ENCODE measurements at places on chromosomes 4 and X.
A peak's percentile ranks its signal among the peaks of the same experiment; 100 is the strongest.

- no peak for DNase-seq
These were observed 80.5 kb upstream of the PPARGC1A start for GRCh38 chr4:23970201-23970850.

DNA sequence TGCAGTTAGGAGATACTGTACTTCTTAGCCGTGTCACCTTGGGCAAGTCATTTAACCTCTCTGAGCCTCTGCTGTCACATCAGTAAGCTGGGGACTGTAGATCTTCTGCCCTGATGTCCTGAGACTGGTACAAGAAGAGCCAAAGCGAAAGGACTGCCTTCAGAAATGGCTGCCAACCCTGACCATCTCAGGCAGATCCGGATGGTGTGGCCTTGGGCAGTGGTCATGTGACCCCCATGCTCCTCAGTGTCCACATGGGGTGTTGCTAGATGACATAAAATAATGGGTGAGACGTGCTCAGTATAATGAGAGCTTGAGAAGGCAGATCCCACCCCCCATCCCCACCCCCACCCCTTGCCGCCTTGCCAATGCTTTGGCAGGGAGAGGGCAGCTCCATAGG is 60.4 kb upstream of the MTM1 start:
- no peak for DNase-seq

DNA sequence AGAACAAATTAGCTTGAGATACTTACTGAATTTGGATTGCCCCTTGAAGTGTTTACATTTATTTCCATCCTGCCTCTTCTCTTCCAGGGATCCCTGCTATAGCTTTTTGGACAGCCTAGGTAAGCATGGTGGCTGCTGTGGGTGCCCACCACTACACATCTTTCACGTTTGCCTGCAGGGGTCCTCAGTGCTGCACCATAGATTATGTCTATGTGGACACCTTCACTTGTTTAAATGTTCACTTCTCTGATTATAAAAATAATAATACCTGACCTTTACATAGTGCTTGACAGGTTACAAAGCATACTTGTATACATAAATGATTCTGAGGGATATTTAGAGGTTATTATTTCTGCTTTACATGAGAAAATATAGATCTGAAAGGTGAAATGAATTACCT is 67.9 kb upstream of the SLC4A4 start:
- DNase-seq, result no peak

DNA sequence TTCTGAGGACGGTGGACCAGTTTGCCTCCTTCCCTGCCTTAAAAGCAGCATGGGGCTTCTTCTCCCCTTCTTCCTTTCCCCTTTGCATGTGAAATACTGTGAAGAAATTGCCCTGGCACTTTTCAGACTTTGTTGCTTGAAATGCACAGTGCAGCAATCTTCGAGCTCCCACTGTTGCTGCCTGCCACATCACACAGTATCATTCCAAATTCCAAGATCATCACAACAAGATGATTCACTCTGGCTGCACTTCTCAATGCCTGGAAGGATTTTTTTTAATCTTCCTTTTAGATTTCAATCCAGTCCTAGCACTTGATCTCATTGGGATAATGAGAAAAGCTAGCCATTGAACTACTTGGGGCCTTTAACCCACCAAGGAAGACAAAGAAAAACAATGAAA is 255.3 kb downstream of the RAPGEF2 start:
- no peak for DNase-seq

- DNase-seq, result no peak
These were observed 42.5 kb upstream of the MAP3K15 start for GRCh38 chrX:19557822-19558221.

GRCh38 chr4:176569301-176569700 is 223.4 kb downstream of the VEGFC start:
- DNase-seq, result no peak

DNA sequence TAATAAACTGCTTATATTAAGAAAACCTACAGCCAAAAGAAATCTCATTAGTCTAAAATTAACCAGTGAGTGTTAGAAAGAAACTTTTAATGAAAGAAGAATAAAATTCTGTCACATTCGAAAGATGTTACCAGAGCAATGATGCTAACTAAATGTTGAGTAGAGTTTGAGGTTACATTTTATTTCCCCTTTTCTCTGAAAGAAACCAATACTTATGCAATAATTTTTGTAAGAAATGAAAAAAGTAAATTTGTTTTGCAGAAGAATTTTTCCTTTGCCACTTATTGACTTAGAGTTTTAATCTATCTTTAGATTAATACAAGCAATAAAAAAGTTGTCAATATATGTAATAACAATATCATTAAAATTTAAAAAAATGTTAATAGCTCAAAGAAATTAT is 574.0 kb upstream of the GALNTL6 start:
- no peak for DNase-seq

DNA sequence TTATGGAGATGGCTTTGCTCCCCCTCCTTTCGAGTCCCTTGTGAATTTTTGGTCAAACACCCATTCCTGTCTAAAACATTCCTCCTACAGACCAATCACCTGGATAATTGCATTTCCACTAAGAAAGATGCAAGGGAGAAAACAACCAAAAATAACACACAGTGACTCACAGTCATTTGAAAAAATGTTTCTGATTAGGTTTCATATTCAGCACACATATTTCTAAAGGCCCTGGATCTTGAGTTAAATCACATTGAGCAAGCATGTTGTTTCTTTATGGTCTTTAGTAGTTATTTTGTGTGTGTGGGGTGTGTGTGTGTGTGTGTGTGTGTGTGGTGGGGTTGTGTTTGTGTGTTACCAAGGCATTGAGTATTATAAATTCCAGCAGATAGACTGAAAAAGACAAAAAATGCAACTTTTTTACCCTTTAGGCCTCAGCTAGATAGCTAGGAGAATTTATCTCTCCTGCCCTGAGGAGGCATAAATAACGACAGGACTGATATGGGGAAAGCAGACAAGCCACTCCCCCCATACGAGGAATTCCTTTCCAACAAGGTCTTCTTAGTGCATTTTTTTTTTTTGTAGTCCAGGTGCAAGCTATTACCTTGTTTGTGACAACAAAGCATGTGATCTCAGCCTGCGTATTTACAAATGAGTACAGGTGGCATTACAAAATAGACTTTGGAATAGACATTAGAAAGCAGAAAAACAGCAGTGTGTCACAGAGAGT is 265.4 kb upstream of the ADGRL3 start:
- DNase-seq, result no peak

- DNase-seq, result no peak
These were observed 303.5 kb upstream of the HS3ST1 start for GRCh38 chr4:11732155-11732554.

DNA sequence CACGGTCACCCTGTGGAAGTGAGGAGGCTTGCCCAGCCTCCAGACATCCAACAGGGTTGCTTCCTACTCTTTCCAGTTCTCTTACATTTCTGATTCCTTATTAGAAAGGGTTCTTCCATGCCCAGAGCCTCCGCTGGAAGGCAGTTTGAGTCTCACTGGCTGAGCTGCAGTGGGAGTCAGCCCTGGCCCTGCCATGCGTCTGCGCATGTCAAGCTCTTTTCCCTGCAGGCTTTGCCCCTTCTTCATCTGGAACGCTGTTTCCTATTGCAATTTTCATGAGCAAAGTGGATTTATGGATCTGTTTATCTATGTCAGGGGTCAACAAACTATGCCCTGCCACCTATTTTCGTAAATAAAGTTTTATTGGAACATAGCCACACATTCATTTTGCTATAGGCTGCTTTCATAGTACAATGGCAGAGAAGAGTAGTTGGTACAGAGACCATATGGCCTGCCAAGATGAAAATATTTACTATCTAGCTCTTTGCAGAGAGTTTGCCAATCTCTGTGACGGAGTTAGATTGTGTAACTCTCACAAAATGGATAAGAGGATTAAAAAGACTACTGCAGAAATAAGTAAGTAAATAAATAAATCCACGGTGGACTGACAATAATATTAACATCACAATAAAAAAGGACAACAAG is 3.9 kb upstream of the CHRNA9 start:
- DNase-seq, result no peak

GRCh38 chr4:120293341-120293740 is 226.7 kb upstream of the MAD2L1 start:
- no peak for DNase-seq

DNA sequence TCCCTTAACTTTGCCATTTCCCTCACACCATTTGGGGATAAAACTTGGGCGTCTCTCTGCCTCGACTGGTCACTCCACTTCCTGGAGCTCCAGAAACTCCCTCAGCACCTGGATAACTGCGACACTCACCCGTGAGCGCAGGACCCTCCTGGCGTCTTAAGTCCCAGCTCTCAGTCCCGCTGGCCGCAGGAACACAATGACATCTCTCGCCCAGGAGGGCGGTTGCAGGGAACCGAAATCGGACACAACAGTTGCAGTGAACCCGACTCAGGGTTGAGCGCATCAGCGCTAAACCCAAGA is 370.9 kb upstream of the SMIM31 start:
- no peak for DNase-seq

- no peak for DNase-seq
These were observed 27.1 kb downstream of the PAK3 start for GRCh38 chrX:111123125-111123524.

- no peak for DNase-seq
These were observed 10.6 kb downstream of the OTC start for GRCh38 chrX:38363046-38363445.

DNA sequence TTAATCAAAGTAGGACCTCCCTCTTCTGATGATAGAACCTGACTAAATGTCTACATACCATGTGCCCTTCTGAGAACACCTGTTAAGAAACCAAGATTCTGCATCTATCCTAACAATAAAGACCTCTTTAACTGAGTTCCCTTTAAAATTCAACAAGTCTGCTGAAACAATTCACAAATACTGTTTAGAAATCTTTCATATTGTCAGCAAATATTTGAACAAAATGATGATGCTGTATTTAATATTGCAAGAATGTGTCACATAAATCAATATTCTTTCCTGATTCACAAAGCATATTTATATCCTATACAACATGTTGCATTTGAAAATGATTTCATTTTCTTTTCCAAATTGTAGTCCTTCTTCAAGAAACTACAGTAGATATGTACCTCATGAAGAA is 59.6 kb upstream of the BMPR1B start:
- DNase-seq, result no peak

- peak; percentile 38 for DNase-seq
These were observed 35.7 kb upstream of the TBC1D14 start for GRCh38 chr4:6873792-6874461.

DNA sequence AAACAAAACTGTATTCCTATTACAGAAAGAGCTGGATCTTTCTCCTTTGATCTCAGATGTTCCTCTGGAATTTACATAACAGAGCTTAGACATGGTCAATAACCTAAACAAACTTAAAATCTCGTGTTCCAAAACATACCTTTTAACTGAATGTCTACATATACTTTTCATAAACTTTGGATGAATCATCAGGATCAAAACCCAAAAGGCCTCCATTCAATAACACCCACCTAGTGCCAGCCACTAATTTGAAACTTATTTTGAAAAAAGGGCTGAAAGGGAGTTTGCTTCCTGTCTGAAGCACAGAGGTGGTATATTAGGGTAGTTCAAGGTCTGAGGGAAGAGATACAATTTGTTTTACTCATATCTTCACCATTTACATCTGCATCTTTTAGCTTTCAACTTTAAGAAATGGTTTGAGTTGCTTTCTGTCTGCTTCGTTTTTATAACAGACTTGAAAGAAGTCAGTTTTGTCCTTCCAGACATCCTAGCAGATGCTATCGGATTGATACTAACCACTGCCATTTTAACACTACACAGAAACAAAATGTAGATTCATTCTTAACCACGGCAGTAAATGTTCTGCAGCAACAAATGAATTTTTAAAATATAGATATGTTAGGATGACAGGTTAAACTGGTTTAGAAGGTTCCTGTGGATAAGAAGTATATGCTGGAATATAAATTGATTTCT is 242.8 kb upstream of the DKK2 start:
- DNase-seq, result no peak

DNA sequence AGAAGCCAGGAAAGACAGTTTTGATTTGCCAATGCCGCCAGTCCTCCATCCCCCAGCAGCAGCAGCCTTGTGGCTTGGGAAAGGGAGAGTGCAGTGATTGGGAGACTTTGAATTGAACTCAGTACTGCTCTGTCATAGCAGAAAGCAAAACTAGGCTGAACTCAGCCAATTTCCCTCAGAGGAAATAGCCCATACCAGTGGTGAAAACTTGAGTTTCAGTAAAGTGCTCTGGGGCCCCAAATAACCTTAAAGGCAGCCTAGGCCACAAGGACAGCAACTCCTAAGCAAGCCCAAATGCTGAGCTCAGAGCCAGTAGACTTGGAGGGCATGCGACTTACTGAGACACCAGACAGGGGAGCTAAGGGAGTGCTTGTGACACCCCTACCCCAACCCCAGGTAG is 2.0 kb upstream of the PROM1 start:
- no peak for DNase-seq

DNA sequence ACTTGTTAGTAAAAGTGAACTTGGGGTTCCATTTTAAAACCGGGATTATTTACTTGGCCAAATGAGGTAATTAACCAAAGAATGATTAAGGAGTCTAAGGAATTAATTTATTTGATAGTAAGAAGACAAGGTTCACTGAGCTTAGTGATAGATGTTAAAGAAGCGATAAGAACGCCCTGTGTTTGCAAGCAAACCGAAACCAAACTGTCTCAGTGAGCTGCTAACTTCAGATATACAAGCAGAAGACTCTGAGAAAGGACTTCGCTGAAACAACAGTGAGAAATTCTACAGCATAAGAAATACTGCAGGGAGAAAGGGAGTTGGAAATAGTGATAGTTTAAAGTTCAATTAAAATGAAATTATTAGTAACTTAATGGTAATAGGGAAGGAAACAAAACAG is 37.6 kb upstream of the SHISA3 start:
- DNase-seq, result no peak

GRCh38 chrX:22059775-22060174 is 27.6 kb downstream of the PHEX start:
- DNase-seq, result no peak

DNA sequence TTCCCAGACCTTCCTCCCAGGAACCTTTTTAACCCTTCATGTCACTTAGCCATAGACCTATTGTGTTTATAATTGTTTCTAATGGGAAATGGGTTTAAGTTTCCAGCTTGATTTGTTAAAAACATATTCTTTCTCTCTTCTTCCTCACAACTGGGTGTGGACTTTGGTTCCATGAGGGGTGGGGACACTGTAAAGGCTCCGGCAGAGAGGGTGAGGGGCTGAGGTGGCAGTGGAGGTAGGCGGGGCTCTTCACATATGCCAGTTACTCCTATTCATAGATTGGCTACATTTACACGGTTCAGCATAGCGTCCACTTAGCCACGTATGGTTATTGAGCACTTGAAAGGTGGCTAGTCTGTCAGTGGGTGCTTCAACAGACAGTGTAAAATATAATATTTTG is 7.8 kb downstream of the INTS6L start:
- DNase-seq, result no peak

DNA sequence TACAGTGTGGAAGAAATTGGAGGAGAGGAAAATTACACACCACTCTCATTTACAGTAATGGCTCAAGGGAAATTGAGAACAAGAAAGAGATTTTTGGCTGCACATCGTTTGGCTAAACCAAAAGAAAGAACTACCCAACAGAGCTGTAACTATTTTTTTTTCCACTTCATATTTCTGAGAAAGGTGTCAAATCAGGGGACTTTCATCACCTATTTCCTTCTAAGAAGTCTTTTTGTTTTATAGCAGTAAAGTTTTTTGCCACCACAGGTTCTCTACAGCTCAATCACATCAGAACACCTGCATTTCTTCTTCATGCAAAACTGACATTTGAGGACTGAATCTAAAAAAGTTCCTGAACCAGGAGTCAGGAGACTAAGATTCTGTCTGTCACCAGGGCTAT is 57.5 kb upstream of the TNIP3 start:
- DNase-seq, result no peak

GRCh38 chrX:110755061-110755460 is 40.6 kb downstream of the CHRDL1 start:
- DNase-seq, result no peak
